Trophoblast cell (in vitro differentiated cells and primary cell): ENCODE measurements at places on chromosomes 5 and 9.

DNA sequence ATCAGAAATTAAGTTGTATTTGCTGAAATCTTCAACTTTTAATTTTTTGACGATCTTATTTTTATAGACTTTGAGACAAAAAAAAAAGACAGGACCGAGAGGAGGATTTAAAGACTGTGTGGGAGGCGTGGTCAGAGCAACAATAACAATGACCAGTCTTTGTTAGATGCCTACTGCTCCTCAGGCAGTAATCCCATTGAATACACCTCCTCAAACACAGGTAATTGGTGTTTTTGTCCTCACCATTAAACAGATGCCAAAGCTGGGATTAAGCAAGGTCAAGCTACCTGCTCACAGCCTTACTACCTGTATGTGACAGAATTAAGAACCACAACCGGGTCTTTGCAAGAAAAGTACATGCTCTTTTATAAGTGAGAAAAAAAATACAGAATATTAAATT lies 233.3 kb upstream of the GRAMD2B start:
- no peak for DNase-seq

- no peak for DNase-seq
Measured at GRCh38 chr9:7794196-7794595, 5.4 kb downstream of the DMAC1 start.

DNA sequence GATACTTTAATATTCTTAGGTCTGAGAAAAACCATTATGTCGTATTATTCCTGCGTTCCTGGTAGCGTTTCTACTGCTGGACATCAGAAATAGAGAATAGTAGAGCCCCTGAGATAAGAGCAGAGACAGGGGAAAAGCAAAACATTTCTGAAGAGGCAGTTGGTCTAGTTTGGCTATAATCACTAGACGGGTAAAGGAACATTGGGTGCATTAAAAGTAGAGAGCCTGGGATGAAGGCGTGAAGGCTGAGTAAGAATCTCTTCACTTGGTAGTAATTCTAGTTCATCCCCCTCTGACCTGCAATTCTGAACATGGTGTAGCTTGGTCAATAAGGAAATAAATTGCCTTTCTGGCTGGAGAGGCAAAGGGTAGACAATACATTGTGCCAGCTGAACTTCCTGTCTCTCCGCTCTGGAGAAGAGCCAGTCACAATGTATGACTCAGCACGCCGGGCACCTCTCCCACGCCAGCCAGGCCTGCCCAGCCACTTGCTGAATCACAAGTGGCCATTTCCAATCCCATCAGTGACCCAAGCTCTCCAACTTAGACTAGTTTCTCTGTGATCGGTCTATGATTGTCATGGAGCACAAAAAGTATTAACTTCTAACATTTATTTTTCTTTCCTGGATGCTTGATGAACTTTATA lies 75.4 kb downstream of the STK32A start:
- peak; percentile 25 for DNase-seq

- no peak for DNase-seq
Measured at GRCh38 chr5:61450493-61451279, 118.6 kb downstream of the ZSWIM6 start.

DNA sequence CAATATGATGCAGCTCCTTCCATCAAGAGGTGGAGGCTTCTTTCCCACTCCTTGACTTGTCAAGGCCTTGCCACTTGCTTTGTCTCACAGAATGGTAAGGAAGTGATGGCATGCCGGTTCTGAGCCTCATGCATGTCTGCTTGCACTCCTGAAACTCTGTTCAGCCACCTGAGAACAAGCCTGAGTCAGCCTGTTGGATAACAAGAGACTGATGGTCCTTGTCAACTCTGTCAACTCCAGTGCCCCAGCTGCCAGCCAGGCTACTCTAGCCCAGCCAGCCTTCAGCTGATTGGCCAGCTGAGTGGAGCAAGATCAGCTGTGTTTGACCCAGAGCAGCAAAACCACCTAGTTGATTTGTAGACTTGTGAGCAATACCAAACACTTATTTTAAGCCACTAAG lies 4.4 kb upstream of the TENT4A start:
- no peak for DNase-seq

DNA sequence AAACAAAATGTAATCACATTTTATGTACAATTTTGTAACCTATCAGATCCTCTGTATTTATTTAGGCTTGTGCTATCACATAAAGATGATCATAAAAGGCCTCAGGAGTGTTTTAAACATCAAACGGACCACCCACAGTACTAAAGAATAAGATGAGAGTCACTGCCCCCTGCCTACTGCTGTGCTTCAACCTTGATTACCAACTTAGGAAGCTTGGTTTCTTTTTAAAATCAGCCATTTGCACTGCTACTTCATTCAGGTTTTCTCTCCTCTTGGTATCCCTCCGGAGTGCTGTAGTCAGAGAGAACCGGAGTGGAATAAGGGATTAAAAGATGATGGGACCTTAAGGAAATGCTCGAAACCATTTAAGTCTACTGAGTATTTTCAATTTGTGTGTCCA lies 6.9 kb downstream of the C7 start:
- no peak for DNase-seq

GRCh38 chr5:117788596-117788995 lies 1199.8 kb downstream of the DTWD2 start:
- no peak for DNase-seq

- DNase-seq = no peak
Measured at GRCh38 chr5:57246426-57246825, 72.6 kb downstream of the GPBP1 start.
